ENCODE measurements at places on chromosomes 1 and 21.

DNA sequence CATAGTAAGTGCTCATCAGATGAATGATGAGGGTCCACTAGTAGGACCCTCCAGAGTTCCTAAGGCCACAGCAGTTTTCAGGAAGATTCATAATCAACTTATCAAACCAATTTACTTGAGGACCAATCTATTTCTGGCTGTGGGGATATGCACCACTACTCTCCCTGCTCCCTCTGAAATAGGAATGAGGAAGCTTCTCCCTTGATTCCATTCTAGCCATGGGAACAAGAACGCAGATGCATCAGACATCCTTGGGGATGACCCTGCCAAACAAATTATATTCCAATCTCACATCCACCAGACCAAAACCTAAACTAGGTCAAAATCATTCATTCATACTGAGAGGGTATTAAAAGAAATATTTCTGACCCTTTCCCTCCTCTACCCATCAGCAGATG is 31.5 kb downstream of the JAK1 start:
- DNase-seq, result no peak

GRCh38 chr1:2999138-2999537 is 22.1 kb upstream of the ACTRT2 start:
- no peak for DNase-seq

- DNase-seq, result no peak
Observed at GRCh38 chr1:228284521-228284920, 76.7 kb downstream of the OBSCN start.

GRCh38 chr1:204316164-204316563 is 43.6 kb downstream of the PLEKHA6 start:
- DNase-seq, result no peak

DNA sequence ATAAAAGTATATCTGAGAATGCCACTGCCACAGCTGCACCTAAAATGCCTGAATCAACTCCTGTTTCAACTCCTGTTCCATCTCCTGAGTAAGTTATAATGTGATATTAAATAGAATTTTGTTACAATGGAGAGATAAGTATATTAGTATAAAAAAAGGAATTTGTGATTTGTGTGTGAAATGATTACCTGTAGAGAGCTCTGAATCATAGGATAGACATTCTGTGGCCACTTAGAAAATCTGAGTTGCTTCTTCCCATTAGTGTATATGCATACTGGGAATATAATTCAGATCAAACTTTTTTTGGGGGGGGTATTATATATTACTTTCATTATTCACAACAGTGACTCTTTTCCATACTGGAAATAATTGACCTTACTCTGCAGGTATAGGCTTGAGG is 52.9 kb downstream of the SUCO start:
- no peak for DNase-seq

DNA sequence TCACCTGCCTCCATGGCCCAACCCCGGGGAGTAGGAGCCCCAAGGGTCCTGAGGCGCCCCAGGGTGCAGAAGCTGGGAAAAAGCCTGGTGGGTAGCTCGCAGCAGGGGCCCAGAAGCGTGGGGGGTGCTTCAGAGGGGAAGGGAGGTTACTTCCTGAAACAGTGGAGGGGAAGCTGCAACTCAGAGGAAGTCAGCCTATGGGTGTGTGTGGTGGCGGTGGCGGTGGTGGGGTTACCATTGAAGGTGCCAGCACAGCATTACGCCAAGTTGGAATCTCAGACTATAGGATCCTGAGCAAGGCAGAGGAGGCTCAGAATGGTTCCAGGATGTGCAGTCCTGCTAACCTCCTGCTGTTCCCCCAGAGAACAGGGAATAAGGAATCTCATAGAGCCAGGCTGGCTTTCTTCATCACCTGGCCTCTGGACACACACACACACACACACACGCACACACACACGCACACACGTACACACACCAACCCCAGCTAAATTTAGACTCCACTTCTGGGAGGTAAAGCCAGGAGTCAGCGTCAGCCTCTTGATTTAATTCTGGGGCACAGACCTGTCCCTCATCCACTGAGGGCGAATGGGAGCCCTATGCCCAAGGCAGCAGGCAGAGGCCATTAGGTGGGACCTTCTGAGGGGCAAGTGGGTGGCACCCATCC is 1.3 kb downstream of the DENND4B start:
- peak; percentile 63 for DNase-seq

DNA sequence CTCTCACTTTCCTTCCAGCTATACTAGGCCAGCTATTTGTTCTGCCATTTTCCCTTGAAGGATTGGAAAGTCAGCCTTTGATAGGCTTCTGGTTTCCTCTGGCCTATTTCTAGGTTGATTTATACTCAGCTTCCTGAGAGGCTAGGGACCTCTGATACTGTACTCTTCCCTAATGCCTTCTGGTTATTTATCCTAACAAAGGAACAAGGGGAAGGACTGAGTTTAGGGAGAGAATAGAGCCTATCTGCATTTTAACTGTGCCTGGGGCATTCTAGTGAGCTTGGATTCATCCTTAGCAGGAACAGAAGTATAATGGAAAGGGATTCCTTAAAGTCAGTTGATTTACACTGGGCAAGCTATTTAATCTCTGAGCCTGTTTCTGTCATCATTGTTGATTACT is 11.8 kb upstream of the TMEM39B start:
- no peak for DNase-seq

DNA sequence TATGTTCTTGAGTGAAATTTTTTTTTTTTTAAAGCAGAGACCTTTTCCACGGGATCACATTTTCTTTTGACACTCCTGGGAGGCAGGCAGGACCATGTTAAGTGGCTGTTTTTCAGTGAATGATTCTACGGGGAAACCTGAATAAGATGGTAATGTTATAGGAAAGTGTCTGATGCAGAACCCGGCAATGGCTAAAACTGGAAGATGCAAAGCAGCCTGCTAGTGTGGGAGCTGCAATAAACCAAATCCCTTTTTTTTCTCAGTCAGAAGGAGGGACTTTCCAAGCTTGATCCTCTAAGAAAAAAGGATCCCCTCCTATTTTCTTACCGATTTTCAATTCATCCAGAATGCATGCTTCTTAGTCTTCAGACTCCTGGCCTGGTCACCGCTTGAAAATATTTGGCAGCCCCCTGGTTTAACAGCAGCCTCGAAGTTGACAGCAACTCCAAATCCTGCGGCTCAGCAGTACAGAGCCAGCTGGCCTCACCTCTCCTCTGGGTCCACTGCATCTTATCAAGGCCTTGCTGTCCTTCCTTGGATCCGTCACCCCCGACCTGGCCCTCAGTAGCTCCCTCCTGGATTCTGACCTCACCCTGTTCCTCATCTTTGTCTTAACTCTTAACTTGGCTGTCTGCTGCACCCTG is 5.6 kb downstream of the MX2 start:
- DNase-seq, result no peak

- no peak for DNase-seq
Observed at GRCh38 chr21:45225741-45226327, 61.9 kb downstream of the POFUT2 start.

GRCh38 chr1:226309398-226310244 is 657 bp upstream of the LIN9 start:
- peak; percentile 2 for DNase-seq

GRCh38 chr1:31524186-31524901 is 52.0 kb upstream of the TINAGL1 start:
- DNase-seq, result no peak

DNA sequence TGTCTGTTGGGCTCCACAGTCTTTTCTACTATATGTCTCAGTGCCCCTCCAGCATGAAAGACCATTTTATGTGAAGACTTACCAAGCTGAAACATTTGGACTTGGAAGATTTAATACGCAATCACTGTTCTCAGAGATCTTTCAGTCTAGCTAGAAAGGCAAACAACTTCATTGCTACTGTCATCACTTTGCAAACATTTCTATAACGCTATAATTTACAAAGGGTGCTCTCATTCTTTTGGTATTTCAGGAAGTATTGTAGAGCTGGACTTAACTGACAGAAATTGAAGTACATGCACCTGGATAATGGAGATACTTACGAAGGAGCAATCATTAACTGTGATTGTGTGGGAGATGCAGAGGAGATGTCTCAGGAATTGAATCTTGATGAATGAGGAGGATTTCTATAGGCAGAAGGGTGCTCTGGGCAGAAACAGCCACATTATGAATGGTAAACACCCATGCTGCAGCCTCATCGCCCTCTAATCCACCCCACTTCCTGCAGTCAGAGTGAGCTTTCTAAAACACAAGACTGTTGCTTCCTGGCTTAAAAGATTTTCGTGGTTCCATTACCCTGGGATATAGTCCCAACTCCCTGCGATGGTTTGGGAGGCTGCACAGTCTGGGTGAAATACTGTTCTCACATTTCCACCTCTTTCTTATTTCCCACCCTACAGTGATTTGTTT is 75.1 kb upstream of the GNG12 start:
- DNase-seq, result no peak

GRCh38 chr1:63746129-63746864 is 27.5 kb upstream of the ROR1 start:
- DNase-seq, result no peak

DNA sequence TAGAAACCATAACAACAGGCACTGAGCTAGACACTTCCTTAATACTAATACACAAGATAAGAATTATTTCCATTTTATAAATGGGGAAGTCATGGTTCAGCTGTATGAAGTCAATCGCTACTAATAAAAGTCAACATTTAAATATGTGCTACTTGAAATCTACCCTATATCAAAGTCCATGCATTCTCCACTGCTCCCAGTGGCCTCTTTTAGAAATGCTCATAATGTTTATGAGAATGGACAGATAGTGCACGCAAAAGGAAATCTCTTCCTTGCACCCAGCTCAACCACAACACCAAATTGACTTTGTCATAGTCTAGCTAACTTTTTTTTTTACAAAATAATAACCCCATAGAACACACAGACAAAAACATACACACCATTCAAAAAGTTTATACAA is 281.7 kb upstream of the CXADR start:
- DNase-seq, result no peak

- no peak for DNase-seq
Observed at GRCh38 chr1:39490596-39491145, 765 bp upstream of the BMP8A start.

DNA sequence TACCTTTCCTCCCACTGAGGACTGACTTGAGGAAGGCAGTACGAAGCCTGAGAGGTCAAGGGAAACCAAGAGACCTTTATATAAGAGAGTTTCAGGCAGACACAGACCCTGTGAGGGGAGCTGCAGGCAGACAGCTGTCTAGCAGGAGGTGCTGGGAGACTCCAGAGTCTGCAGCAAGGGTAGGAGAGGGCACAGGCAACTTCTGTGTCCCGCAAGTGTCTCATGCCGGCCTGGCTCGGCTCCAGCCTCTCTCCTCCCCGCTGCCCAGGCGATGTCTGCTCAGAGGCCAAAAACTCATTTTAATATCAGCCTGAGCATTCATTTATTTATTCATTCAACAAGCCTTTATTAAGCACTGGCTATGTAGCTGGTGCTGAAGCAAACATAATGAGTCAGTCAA is 83.0 kb downstream of the KIRREL1 start:
- no peak for DNase-seq

- no peak for DNase-seq
Observed at GRCh38 chr1:37476087-37476452, 1.7 kb downstream of the ZC3H12A start.

- no peak for DNase-seq
Observed at GRCh38 chr21:16040601-16041000, 310.8 kb downstream of the USP25 start.

GRCh38 chr1:219085082-219085481 is 88.6 kb upstream of the LYPLAL1 start:
- no peak for DNase-seq

DNA sequence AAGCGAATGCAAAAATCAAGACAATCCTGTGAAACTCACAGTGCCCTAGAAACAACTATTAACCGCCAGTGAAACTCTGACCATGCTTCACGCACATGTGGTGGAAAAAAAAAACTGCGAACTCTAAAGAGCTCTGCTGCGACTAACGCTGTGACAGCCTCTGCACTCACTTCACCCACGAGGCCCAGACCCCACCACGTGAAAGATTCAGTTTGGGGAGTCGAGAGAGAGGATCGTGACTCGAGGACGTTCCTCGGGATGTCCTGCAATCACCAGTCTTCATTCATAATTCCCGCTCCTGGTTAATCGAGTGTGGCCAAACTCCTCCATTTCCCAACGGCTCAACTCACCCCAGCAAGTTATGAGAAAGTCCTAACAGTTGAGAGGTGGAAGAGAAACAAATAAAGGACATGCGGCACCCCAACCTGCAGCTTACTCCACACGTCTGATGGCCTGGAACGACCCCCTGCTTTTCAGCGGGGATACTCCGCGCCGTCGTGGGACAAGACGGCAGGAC is 1.1 kb downstream of the SERBP1 start:
- DNase-seq, result no peak

DNA sequence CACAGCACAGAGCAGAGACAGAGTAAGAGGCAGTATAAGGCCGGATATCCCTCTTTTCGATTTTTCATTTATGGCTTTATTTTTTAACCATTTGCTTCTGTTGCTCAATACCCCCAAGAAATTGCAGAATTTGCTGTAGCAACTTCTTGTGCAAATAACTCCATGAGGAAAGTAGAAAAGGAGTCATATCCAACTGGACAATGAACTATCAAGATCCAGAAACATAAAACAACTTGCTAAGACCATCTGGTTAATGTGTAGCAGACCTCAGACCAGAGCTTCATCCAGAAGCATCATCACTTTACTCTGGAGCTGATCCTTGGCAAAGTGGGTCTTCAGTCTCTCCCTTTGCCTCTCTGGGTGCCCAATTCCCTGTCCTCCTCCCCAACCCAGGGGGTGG is 45.9 kb downstream of the ZNF697 start:
- DNase-seq, result no peak

- no peak for DNase-seq
Observed at GRCh38 chr1:203706444-203706843, 58.5 kb upstream of the LAX1 start.

- DNase-seq, result no peak
Observed at GRCh38 chr1:228376262-228376628, 30.4 kb downstream of the TRIM11 start.

- no peak for DNase-seq
Observed at GRCh38 chr1:198641966-198642668, 3.3 kb downstream of the PTPRC start.

- no peak for DNase-seq
Observed at GRCh38 chr1:9093091-9093490, 23.7 kb upstream of the SLC2A5 start.

GRCh38 chr1:184222652-184223052 is 164.2 kb upstream of the C1orf21 start:
- DNase-seq, result peak; percentile 11

DNA sequence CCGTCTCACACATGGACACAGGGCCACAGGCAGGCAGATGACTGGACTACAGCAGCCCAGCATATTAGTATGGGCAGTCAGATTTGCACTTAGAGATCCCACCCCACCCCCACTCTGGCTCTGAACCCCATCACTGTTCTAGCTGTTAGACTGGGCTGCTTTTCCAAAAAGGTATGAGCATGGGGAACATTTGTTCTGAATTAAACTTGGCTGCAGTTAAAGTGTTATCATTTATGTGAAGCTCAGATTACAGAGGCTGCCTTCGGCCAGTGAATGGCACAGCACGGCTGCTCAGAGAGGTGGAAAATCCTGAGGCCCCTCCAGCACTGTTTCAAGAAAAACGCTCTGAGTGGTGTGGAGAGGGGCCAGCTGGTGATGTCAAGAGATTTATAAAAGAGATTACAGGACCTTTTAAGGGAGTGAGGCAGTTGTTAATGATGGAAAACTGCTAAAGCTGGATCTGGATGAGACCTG is 6.9 kb upstream of the NOS1AP start:
- DNase-seq, result no peak

GRCh38 chr1:74683656-74684055 is 10.1 kb upstream of the ERICH3 start:
- no peak for DNase-seq
